NCI-H187 treated with DMSO at 0.1 percent for 48 hours (cell line): ENCODE measurements at places on chromosomes 6 and 20.

- no peak for DNase-seq
These were observed 8.9 kb downstream of the CCM2L start for GRCh38 chr20:32019156-32019510.

- DNase-seq, result no peak
These were observed 51.4 kb downstream of the PPP1R14C start for GRCh38 chr6:150194195-150194594.

GRCh38 chr20:48691523-48691922, 136.3 kb downstream of the PREX1 start:
- DNase-seq, result no peak

GRCh38 chr20:33821270-33821836, 10.2 kb downstream of the CHMP4B start:
- no peak for DNase-seq

GRCh38 chr6:47098570-47098993, 56.5 kb upstream of the ADGRF1 start:
- no peak for DNase-seq

- DNase-seq, result no peak
These were observed 115.5 kb downstream of the TNFAIP3 start for GRCh38 chr6:137982418-137983189.
